Activated T-cell treated with anti-CD3 and anti-CD28 coated beads, Interleukin-2, amount 50 U/mL, for 4 hours (primary cell): ENCODE measurements at places on chromosomes 5 and 9. TPM values are rescaled to one million over a fixed set of nuclear protein-coding genes. Genes with fewer than 3 reads are reported as not detected.

DDX41 gene
- total RNA-seq: 203 TPM

DNA sequence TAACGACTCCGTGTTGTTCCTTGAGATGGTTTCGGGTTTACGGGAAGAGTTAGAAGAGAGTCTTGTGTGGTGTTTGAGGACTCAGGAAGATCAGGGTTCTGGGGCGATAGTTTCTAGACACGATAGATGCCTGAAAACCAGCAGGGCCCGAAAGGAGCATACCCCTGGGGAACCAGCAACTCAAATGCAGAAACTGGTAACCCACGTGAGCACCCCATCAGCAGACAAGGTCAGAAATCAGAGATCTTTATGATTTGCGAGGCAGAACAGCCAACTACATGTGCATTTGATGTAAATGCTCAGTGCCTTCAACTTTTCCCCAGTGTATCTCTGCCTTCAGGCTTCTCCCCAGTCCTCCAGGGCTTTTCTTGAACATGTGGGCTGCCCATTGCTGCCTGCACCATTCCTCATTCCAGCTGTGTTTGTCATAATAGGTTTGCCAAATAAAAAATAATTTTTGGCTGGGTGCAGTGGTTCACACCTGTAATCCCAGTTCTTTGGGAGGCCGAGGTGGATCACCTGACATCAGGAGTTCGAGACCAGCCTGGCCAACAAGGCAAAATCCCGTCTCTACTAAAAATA, 75.1 kb downstream of the BASP1 start:
- DNase-seq: no peak

CDH12 gene
- total RNA-seq: not detected

DNA sequence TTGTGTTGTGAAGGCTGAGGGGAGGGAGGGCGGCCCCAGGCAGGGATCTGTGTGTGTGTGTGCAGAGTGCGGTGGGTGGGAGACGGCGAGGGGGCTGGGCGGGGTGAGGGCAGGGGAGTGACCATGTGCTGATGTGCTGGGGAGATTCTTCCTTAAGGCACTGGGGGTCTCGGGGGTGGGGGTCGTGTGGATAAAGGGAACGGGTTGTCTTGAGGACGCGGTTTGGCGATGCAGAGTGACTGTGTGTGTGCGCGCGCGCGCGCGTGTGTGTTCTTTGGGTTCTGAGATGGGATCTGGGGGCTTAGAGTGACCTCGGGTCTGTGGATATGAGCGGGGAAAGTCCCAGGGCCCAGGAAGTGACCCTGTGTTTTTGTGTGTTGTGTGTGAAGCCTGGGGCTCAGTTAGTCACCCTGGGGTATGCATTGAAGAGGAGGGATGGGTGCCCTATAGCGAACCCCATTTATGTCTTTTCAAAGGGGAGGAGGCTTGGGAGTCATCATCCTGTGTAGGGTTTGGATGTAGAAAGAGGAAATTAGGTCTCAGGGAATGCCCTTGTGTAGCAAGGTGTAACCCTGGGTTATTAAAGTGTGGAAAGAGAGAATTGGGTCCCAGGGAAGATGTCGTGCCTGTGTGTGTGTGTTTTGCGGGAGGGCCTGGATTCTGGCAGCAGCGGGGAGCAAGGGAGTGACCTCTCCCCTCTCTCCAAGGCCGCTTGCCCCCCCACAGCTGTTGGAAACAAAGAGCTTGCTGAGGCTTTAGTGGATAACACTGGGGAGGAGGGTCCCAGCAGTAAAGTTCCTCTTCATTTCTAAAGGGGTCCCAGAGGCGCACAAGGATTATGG, 1.4 kb downstream of the TMEFF1 start:
- no peak for DNase-seq

KCNIP1 gene
- not detected for total RNA-seq
